ENCODE measurements at places on chromosomes 12 and 14. TPM values are rescaled to one million over a fixed set of nuclear protein-coding genes. Genes with fewer than 3 reads are reported as not detected.

The DLGAP5 gene
- total RNA-seq, result 0.35 TPM

The C12orf50 gene
- total RNA-seq, result not detected

The TMEM132D gene
- not detected for total RNA-seq

The SLCO1A2 gene
- not detected for total RNA-seq

The FAM186B gene
- 0.47 TPM for total RNA-seq

The SIX1 gene
- total RNA-seq, result not detected

The MUCL1 gene
- not detected for total RNA-seq

The TAS2R50 gene
- total RNA-seq, result 0.25 TPM

The B4GALNT1 gene
- 5.1 TPM for total RNA-seq

The CRADD gene
- 30.4 TPM for total RNA-seq

The ACSS3 gene
- total RNA-seq, result 22.0 TPM

The KRT80 gene
- total RNA-seq, result not detected

The KRT3 gene
- total RNA-seq, result not detected

The CD163L1 gene
- total RNA-seq, result 1.6 TPM

The FCF1 gene
- total RNA-seq, result 38.9 TPM

The PKP2 gene
- 423 TPM for total RNA-seq

The DIO3 gene
- total RNA-seq, result 0.15 TPM

The OTOGL gene
- total RNA-seq, result 0.27 TPM

The TBC1D30 gene
- total RNA-seq, result 0.47 TPM

The ADGRD1 gene
- total RNA-seq, result 83.6 TPM

The KIF5A gene
- total RNA-seq, result 0.12 TPM

The LUM gene
- 52.0 TPM for total RNA-seq

The TMPRSS12 gene
- not detected for total RNA-seq

The SNRNP35 gene
- total RNA-seq, result 23.2 TPM

The KRT79 gene
- total RNA-seq, result not detected

The MON2 gene
- 17.6 TPM for total RNA-seq

The BIN2 gene
- total RNA-seq, result 1.7 TPM

The SARNP gene
- total RNA-seq, result 51.6 TPM

The RTN1 gene
- total RNA-seq, result 1.2 TPM

The SLC39A2 gene
- not detected for total RNA-seq

The CD69 gene
- 1.1 TPM for total RNA-seq

The FOXN4 gene
- not detected for total RNA-seq

Measured in left ventricle myocardium superior (tissue), 1 donor.